ENCODE measurements at places on chromosomes 1 and 21.

DNA sequence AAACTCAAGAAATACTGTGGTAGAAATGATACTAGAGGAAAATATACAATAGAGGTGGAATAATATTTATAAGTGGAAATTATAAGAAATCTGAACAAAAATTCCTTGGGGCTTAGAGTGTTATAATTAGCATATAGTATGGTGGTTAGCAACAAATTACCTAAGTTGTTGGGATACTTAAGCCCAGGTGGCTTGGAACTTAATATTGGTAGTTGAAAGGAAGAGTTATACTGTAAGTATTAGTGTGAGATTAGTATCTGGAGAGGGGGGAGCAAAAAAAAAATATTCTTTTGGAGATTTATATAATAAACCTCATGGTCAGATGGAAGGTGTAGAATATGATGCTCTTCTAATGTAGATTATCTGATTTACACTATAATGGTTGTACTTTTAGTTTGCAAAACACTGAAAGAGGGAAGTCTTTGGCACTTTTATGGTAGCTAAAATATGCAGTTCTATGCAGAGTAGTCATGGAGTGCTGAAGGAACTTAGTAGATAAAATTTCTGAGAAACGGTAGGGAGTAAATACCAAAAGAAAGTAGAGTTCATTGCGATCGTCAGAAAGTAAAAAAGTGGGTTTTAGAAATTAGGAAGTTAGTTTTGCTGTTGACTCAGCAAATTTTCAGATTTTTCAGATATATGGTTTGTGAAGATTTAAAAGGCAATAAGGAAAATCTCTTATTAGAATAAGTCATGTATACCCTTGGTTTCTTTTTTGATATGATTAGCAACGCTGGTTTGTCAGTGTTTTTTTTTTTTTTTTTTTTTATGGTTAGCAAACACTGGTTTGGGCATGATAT is 45.7 kb downstream of the MTF2 start:
- no peak for DNase-seq

DNA sequence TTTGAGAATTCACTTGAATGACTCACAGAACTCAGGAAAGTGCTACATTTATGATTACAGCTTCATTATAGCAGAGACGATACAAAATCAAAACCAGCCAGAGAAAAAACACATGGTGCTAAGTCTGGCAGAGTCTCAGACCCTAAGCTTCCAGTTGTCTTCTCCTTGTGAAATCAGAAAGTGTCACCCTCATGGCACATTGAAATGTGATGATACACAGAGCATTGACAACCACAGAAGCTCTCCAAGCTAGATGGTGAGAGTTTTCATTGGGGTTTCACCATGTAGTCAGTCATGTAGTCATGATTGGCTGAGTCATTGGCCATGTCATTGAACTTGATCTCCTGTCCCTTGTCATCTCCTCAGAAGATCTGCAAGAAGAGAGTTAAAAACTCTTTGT is 526.6 kb downstream of the MRPL39 start:
- DNase-seq, result no peak

DNA sequence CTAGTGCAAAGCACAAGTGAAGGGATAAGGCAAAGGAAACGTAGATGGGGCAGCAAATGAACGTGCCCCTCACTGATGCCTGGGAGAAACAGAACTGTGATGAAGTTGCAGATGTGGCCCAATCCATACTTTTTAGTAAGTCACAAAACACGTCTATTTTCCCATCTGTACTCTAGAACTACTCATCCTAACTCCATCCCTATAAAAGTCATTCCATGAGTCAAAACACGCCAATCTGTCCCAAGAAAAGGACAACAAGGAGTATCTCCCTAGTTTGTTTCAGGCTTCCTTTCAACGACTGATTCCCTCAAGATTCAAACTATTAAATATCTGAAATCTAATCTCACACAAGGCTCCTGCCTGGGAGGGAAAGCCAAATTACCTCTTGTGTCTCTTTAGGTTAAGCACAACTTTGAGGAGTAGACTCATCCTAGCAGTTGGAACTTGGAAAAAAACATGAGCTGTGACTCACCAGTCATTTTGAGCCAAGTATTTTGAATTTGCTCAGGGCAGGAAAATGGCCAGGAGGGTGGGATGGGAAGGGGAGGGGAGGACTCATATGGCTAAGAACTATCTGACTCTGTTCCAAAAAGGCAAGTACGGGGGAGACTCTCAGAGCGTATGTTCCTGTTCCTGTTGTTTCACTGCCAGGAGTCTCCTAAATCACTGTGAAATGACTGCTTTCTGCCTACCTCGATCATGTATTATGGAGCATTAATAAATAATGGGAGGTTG is 214.5 kb upstream of the CAMK1G start:
- no peak for DNase-seq

GRCh38 chr1:153437236-153437635 is 20.9 kb downstream of the S100A7A start:
- no peak for DNase-seq

DNA sequence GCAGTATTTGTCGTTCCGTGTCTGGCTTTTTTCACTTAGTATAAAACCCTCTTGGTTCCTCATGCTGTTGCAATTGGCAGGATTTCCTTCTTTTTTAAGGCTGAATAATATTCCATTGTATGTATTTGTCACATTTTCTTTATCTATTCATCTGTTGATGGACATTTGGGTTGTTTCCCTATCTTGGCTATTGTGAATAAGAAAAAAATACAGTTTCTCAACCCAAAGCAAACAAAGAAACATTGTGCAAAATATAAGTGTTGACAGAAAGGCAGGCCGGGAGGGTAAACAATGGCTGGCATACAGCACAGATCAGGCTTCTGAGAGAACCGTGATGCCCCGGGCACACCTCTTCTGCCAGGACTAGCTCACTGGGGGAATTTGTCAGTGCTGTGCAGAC is 26.9 kb downstream of the NENF start:
- DNase-seq, result no peak

Measured in naive B cell (primary cell).